ENCODE measurements at places on chromosomes 16 and 17.

- no peak for DNase-seq
Observed at GRCh38 chr17:7703584-7704479, 1.2 kb upstream of the EFNB3 start.

DNA sequence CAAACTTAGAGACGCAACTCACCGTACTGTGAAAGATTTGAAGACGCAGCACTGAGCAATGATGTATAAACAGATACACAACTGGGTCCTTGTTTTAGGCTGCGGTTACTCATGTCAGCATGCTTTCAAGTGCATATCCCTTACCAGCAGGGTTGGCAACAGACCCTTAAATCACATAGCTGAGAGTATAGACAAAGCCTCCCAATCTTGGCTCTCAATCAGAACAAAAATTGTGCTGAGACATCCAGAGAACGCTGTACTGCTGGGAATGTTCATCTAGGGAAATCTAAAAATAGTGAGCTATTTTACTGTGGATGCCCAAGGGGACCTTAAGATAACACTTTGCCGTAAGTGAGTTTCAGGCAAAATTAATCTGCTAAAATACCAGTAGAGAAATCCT, 84.4 kb upstream of the NUDT7 start:
- no peak for DNase-seq

GRCh38 chr17:4579678-4580077, 4.7 kb upstream of the SMTNL2 start:
- no peak for DNase-seq

DNA sequence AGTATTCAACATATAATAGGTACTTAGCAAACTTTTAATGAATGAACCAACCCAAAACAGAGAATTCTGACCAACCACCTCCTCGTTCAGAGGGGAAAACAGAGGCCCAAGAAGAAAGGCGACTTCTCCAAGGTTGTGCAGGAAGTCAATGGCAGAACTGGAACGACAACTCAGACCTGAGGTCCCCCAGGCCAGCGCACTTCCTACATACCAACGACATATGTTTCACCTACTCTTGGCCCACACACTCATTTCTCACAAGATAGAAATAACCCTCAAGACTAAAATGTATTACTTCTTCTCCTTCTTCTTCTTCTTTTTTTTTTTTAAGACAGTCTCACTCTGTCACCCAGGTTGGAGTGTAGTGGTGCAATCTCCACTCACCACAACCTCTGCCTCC, 14.4 kb downstream of the CHCT1 start:
- no peak for DNase-seq

- no peak for DNase-seq
Observed at GRCh38 chr17:40139566-40140058, 725 bp upstream of the CASC3 start.

DNA sequence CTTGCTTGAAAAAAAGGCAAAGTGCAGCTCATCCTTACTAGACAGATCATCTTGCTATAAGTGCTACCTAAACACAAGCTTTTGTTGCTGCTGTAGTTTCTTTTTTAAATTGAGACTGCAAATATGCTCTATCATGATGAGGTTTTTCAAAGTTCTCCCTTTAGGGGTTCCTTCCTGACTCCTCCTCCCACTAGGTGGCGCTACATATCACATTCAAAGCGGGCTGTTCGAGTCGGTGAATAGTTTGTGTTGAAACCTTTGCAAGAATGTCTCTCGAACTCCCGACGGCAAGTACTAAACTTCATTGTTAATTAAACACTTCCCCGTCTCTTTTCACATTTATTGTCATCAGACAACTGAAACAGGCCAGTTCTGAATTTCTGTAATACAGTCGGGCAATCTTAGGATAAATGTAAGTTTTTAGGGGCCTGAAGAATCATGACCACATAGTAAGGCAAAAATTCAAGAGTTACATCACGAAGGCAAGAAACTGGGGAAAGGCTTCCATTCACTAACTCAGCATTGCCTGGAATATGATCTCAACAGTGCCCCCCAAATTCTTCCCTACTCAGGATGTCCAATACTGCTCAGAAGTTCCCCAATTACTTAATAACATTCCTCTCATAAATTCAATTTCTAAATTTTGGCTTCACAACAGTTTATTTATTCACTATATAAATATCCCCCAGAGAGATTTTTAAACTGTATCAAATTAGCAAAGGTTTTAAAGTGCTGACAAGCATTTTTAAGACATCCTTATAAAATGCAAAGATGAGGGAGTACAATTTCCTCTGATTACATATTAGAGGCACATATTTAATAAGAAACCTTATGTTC, 6.7 kb downstream of the HS3ST3A1 start:
- DNase-seq = peak; percentile 72

Data from activated CD4-positive, alpha-beta T cell treated with anti-CD3 and anti-CD28 coated beads, Interleukin-2, amount 50 U/mL, for 1 hour (primary cell).